ENCODE measurements at places on chromosomes 2 and 18.

DNA sequence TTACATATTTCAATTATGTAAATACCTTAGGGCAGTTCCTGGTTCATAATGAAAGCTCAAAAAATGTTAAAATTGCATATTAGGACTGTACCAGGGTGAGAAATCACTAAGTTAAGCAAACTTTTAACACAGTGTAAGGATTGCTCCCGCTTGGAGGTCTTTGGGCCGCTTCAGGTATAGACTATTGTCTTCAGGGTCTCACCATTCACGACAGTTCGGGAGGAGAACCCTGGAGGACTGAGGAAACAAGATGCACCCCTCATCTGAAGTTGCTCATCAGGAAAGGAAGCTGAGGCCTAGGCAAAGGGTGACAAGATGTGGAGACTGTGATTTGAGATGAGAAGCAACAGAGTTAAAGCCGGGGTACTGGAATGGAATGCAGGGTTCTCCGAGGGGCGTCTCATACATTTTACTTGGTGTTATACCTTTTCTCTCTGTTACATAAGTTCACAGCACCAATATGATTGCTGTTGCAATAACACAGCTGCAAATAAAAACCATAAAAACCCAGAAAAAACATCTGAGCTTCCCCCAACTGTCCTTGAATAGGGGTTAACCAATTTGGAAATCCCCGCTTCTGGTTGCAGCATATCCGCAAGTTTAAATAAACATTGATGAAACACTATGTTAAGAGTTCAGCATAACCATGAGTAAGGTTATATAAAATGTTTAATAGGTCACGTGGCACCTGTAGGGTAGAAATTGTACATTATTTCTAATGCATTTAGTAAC is 40.1 kb downstream of the FBXO48 start:
- no peak for DNase-seq

- DNase-seq: no peak
Observed at GRCh38 chr2:195021711-195022507, 635.1 kb upstream of the SLC39A10 start.

DNA sequence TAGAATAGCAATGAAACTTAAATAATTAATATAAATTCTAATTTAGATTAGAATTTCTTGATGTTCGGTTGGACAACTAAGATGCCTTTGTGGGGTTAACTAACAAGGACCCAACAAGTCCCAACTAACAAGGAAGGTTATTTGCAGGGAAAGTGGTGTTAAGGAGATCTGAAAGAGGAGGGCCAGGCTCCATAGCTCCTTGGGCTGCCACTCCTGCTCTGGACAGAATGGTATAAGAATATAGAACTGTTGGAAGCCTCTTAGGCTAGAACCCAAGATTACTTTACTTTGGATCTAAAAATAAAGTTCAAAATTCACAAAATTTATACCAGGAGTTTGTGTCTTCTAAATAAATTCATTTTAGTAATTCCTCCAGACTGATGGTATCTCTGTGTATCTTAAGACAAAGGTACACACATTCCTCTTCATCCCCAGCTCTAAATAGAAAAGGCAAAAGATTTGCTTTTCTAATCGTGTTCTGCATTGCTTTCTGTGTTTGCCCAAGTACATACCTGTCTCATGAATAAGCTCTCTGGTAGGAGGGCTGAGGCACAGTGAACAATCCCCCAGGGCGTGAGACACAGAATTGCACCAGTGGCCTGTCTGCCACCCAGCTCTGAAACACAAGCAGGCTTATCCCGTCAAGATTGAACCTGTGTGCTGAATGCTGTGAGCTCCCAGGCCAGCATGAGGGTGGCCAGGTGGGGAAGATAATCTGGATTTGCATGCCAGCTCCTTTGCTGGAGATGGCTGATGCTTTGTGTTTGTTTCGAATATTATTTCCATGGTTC is 176.0 kb downstream of the ACKR3 start:
- peak; percentile 83 for DNase-seq

DNA sequence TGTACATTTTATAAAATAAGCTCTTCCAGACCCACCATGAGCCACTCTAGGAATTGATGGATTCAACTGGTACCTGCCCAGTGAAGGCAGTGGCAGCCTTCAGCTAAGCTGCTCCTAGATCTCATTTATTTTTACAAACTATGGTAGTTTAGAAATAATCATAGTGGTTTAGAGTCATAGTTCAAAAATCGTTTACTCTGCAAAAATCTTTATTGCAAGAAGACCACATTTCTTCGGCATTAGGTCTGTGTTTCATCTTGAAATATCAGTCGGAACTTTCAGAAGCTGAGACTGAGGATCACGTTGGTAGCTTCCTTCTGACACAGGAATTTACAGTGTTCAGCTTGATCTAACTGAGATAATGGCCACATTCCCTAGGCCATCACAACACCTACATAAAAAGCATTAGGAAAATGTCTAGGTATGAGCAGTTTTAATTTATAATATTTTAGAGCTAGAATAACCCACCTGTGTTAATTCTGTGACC is 206.2 kb upstream of the PID1 start:
- no peak for DNase-seq

GRCh38 chr2:102736110-102736409 is 25.8 kb upstream of the TMEM182 start:
- no peak for DNase-seq

- peak; percentile 27 for DNase-seq
Observed at GRCh38 chr18:54117853-54118773, 106.4 kb downstream of the MBD2 start.

DNA sequence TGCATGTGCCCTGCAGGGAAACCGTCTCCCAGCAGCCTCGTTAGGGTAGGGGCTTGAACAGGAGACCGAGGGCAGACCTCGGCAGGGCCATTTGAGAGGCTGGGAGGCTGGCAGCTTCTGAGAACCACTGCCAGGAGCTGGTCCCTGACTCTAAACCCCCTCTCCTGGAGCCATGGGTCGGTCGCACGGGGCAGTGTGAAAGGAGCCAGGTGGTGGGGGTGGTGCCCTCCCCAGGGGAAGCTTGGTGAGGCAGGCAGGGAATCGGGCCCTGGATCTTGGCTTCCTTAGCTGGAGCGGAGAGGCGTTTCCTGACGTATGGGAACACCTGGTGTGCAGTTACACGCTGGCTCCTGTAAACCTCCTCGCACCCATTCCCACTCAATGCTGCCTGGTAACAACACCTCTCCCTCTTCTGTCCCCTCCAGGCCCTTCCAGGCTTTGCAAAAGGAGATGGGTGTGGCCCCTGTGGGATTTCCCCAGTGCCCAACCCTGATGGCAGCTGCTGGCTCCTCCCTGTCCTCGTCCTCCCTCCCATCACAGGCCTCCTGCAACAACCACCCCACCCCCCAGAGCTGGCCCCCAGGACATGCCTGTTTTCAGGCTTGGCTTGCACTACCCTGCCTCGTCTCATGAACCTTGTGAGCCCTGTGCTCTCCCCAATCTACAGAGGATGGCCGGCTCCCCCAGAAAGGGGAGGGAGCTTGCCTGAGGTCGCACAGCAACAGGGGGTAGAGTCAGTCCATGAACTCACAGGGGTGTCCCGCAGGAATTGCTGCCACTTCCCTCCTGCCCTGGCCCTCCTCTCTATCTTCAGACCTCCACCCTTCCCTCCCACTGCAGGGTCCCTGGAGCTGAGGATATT is 24.4 kb downstream of the ADRA2B start:
- no peak for DNase-seq

- DNase-seq: no peak
Observed at GRCh38 chr2:42942990-42943493, 150.7 kb upstream of the HAAO start.

DNA sequence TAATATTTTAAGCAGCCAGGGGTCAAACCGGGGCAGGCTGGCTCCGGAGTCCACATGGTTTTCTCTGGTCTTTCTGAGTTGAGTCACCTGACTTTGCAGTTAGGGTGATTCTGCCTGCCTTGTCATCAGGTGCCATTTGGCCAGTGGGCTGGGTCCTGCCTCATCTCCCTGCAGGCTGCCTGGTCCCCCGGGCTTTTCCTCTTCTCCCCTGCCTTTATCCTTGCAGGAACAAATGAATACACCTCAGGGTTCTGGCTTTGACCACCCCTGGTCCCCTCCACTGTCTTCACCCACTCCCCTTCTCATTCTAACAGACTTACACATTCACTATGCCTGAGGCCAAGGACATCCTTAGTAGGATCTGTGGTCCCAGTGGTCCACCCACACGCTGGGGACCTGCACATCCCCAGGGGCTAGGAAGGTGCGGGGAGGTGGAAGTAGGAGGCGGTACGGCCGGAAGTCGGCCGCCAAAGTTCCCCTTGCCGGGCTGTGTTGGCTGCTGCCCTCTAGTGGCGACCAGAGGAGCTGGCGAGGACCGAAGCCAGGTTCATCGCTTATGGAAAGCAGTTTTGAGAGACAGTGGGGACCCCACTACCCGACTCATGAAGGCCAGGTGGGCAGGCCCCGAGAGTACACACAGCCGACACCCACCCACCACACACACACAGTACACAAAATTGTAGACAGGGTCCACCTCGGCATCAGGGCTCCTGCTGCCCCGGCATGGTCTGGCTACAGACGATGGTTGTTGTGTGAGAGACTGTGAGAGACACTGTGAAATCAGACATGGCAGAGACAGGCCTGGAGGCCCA is 6.3 kb upstream of the TEX261 start:
- peak; percentile 50 for DNase-seq

DNA sequence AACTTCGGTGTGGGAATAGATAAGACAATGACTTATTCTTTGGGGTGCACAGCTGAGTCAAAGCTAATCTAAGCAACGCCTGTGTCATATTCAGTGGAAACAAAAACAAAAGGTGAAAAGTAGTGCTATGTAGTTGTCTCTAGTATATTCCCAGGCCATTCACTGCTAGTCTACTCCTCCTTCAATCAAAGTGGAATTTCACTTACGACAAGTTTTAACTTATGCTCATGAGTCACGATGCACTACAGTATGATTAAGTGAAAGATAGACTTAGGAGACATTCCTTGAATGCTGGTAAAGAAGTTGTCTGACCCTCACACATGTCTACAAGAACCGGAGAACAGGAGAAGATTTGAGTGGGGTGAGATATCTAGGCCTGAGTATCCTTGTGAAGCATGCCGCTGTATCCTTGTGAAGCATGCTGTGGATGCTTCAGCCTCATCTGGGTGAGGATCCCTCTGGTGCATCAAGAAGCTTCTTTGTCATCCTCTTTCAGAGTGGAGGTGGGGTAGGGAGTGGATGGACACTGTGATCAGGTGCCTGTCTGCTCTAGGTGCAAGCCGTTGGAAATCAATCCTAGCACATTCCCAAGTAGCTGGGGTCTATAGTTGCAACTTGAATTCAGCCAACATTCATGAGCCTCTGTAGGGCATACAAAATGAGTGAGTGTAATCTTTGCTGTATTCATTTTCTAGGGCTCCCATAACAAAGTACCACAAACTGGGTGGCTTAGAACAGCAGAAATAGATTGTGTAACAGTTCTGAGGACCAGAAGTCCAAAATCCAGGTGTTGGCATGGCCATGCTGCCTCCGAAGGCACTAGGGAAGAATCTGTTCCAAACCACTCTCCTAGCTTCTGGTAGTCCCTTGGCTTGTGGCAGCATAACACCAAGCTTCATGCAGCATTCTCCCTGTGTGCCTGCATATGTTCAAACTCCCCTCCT is 173.5 kb upstream of the FN1 start:
- peak; percentile 57 for DNase-seq

DNA sequence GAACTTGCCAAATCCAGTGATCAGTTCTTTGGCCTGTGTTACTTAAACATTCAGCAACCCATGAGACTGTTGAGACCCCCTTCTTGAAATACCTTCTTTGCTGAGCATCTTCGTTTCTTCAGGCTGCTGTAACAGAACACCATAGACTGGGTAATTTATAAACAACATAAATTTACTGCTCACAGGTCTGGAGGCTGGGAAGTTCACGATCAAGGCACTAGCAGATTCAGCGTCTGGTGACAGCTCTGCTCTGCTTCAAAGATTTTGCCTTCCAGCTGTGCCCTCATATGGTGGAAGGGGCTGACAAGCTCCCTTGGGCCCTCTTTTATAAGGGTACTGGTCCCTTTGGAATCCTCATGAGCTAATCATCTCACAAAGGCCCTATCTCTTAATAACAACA is 28.8 kb upstream of the TSPYL6 start:
- DNase-seq: no peak

DNA sequence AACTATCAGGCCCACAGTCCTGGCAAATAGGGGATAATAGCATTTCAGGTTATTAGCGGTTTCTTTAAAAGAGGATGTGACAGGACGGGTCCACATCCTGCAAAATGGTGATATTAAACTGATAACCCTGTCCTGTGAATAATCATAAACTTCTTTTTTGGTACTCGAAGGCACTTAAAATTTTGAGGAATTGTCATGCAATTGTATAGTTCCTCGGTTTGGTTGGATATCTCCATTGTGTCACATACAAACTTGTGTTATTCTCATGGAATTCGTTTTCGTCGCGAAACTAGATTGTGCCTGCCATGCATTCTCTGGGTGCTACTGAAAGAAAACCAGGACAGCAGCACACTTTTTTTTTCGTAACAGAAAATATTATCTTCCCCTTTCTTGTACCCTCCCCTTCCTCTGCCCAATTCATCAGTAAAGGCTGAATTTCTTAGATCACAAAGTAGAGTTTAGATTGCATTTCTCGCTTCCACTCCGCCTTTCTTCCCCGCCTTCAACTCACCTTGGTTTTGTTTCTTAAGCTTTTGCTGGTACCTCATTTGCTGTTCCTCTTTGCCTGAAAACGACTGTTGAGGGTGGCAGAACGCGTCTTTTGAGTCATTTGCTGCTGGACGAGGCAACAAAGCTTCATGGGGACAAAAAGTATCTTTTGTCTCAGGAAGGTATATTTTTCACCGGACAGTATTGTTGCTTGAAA is 1.3 kb downstream of the CERS6 start:
- peak; percentile 4 for DNase-seq

- DNase-seq: no peak
Observed at GRCh38 chr18:58413667-58414628, 214.9 kb downstream of the ALPK2 start.

DNA sequence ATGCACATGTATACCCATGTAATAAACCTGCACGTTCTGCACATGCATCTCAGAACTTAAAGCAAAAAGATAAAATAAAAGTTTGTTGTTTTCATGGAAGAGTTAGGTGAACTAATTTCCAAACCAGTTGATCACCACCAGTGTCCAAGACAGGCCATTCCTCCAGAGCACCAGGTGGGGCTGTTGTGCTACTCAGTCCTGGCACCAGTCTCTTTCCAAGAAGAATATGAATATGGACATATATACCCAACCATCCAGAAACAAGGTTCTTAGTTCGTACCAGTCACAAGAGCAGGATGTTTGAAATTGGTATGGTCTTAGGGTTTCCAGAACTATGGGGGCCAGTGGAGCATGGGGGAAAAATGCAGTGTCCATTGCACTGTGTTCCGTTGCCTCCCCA is 17.2 kb upstream of the TNP1 start:
- DNase-seq: no peak

DNA sequence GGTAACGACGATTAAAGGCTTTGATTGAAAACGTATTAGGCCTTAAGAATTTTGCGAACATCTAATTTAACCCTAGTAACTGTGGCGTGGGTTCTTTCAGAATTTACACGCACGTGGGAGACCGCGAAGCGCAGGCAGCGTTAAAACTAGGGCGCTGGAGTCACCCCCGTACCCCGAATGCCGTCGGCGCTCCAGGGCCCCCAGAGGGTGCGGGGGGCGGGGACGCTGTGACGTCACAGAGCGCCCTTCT is 673 bp upstream of the SMCHD1 start:
- DNase-seq: no peak

GRCh38 chr18:12255626-12256026 is 1.5 kb downstream of the CIDEA start:
- peak; percentile 46 for DNase-seq
